NK-92 treated with Interleukin-12 subunit alpha and Interleukin-12 subunit beta, amount 100 ng/mL, for 24 hours (cell line): ENCODE measurements at places on chromosomes 2 and 18.

DNA sequence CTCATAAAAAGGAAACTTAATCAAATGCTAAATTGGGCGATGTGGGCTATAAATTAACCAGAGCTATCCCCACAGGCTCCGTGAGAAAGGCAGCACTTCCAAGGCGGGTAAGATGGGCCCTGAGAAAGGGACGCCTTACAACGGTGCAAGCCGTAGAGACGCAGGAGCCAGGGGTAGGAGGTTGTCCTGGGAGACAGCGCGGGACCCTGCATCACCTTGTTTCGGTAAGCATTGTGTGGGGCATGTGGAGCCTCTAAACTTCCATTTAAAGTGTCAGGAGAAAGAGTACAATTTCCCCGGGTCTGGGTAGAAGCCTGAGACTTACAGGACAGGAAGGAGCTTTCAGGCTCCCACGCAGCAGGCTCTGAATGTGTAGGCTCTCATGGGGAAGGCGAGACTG lies 1.2 kb upstream of the PER2 start:
- DNase-seq, result no peak

DNA sequence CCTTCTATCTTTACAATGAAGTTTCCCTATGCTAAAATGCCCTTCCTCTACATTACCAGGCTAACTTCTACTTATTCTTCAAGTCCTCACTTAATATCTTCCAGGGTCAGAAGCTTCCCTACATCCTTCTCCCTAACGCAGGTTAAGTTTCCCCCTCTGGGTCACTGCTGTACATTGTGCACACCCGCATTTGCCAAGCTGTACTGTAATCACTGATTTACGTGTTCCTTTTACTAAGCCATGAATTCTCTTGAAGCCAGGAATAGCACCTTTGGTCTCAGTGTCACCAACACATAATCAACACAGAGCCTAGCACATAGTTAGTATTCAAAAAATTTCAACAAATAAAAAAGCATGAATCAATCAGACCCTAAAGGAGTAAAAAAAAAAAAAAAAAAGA lies 22.3 kb downstream of the ACVR1 start:
- no peak for DNase-seq

DNA sequence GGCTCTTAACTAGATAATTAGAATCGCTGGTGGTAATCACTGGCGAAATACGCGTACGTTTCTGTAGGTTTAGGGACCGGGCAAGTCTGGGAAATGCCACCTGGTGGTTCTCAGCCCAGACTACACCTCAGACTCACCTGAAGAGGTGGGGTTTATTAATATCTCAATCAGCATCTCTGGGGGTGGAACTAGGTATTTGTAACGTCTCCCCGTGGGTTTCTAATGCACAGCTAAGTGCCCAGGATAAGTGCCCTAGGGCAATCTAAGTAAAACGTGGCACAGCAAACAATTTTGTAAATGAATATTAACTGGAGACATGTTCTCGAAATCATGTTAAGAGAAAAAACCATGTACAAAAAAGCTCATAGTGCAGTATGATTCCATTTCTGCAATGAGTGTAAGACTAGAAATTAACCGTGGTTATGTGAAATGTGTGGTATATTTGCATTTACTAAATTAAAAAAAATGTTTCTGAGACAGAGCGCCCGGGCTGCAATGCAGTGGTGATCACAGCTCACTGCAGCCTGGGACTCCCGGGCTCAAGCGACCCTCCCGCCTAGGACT lies 760 bp upstream of the CNOT11 start:
- no peak for DNase-seq

GRCh38 chr18:41783065-41783818 lies 171.8 kb upstream of the PIK3C3 start:
- DNase-seq, result no peak

DNA sequence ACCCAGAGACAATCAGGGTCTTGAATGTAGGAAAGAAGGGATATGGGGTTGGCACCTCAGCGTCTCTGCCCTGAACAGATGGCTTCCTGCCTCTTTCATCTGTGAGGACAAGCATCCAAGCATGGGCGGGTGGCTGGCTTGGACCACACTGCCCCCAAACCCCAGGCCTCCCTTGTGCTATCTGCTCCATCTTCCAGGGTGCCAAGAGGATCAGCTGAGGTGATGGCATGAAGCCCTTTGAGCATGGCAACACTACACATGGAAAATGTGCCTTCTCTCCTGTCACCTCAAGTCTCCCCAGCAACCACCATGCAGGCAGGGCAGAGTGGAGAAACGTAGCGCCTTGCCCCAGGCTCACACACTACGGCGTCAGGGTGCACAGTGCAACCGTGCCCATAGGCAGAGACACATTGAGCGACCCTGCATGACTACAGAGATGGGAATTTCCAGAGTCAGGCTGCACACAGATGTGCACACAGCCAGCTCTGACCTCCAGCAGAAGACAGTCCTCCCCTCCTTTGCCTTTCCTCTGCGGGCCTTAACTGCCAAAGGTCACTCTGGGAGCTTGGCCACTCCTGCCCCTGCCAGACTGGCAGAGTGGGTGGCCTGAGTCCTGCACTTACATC lies 1.5 kb downstream of the KCNIP3 start:
- no peak for DNase-seq

DNA sequence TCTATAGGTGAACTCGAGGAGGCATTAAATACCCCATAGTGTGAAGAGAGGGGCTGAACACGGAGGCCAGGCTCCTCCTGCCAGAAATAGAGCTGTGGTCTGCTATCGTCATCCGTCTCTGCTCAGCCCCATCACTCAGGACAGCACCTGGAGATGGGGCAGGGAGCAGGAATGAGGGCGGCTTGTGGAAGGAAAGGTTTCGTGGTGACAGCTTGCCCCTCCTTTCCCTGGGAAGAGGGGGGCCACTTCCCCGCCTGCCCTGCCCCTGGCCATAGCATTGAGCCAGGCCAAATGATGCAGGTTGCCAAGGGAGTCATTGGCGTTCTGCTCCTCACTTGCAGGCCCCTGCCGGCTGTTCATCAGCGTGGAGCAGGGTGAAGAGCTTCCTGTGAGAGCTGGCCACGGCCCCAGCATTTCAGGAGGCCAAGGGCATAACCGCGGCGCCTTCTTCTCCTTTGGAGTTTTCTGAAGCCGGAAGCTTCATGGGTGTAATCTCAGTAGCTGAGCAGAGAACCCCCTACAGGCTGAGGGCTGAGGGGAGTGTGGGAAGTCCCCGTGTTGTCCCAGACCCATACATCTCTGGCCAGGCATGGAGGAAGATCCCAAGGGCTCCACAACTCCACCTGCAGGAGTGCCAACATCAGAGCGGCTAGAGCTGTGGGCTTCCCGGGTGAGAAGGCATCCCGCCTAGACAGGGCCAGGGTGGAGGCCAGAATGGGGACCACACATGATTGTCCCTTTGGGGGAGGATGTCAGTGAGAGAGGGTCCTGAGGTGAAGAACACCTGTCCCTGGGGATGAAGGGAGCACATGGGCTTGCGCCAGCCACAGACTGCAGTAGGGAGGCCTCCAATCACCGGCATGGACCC lies 112.5 kb upstream of the GLI2 start:
- no peak for DNase-seq

DNA sequence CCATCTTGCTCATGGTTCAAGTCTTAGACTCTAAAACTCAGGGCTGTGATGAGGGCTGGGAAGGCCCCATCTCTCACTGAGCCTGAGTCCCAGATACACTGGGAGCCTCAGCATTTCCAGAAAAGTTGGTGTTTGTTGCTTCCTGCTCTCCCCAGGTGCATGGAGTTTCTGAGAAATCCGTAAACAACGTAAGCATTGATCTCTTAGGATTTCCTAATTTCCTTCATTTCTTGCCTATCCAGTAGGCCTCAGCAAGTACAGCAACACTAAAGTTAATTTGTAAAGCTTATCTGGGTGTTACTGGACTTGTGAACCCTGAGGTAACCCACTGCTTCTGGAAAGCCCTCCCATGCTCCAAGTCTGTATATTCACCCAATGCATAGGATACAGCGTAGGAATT lies 199.4 kb upstream of the SIX3 start:
- DNase-seq, result no peak

DNA sequence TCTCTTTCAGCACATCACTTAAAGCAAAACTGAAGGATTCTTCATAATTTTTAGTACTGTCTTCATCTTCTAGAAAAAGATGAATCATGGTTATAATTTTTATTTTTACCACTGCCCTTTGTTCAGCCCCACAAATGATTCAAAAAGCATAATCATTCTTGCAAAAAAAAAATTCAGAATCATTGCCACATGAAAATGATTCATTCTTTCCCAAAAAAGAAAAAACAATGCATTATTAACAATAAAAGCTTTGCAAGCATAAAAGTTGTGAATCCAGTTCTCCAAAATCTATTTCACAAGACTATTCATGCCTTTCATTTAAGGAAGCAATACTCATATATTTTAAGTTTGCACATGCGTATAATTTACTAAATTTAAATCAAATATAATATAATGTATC lies 204.8 kb downstream of the RBM43 start:
- no peak for DNase-seq

- DNase-seq, result no peak
Observed at GRCh38 chr2:225998653-225999052, 599.1 kb downstream of the NYAP2 start.
